ENCODE measurements at places on chromosomes 16 and 17.
A peak's percentile ranks its signal among the peaks of the same experiment; 100 is the strongest.

DNA sequence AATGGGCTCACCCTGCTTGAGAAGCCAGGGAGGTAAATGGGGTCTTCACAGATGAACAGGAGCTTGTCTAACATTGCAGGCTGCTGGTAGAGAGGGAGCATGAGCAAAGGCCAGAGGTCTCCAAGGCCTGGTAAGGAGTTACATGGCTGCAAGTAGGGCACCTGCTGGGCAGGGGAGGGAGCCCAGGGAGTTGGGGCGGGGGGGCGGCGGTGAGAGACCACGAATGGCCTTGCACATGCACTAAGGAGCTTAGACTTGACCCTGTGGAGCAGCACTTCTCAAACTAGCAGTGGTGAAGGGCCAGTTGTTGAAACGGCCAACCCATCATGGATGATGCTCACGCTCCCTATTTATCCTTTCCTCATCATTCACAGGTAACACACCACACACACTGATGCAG is 38.4 kb downstream of the ERN1 start:
- DNase-seq: no peak

- DNase-seq: no peak
These were observed 70.5 kb downstream of the GAS7 start for GRCh38 chr17:10127819-10128425.

DNA sequence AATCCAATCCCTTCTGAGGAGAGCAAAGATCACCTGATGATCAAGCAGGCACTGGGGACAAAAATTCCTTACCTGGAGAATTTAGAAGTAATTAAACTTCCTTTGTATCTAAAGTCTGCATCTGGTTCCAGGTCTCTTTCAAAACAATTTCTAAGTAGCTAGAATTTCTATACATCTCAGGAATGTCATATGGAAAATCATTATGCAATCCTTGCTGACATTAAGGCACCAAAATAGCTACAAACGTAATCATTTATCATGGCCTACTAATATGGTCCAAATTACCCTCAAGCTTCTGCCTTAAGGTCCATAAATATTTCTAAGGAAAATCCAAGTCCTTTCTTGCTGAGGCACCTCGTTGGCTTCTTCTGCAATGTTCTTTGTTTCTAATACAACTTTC is 32.9 kb upstream of the YPEL2 start:
- no peak for DNase-seq

DNA sequence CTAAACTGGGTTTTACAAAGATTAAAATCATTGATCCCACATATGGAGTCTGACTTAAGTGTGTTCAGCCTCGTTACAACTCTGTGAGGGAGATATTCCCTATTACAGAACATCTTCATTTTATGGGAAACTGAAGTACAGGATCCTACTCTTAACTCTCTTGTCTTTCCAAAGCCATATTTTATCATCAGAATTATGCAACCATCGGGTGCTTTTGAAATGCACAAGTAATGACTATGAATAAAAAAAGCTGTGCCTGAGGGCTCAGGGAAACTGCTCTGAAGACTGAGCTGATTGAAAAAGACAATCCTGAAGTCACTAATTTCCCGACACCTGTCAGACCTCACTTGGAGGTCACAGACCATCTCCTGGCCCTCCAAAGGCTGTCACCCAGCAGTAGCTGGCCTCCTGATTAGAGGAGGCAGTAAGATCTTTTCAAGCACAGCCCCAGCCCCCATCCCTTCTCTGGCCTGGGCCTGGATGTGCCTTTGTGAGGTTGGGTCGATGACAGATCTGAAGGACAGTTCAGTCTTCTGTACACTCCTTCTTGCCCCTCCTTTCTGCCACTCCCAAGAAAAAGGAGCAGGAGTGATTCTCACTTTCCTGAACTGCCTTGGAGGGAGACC is 5.6 kb downstream of the AKAP1 start:
- DNase-seq: no peak

- no peak for DNase-seq
These were observed 1.3 kb downstream of the HGS start for GRCh38 chr17:81685108-81685507.

GRCh38 chr16:57045694-57046381 is 46.5 kb upstream of the CPNE2 start:
- DNase-seq: peak; percentile 57
